Occipital lobe (tissue), 3 donors: ENCODE measurements at places on chromosomes 4 and X. TPM values are rescaled to one million over a fixed set of nuclear protein-coding genes. Genes with fewer than 3 reads are reported as not detected.

TMEM156 gene
- total RNA-seq: 0.31 TPM

AMBN gene
- total RNA-seq: not detected

ETDA gene
- total RNA-seq: not detected

GRCh38 chrX:44961817-44962607 lies 89.0 kb downstream of the KDM6A start:
- DNase-seq: no peak

- peak; percentile 12 for DNase-seq
Measured at GRCh38 chrX:41491267-41492004, 44.3 kb downstream of the NYX start.
